ENCODE measurements at places on chromosomes 6 and 20.

- DNase-seq: no peak
These were observed 61.7 kb downstream of the PYGB start for GRCh38 chr20:25309395-25310267.

GRCh38 chr6:138765896-138766655 lies 7.5 kb upstream of the CCDC28A start:
- no peak for DNase-seq

- DNase-seq: no peak
These were observed 6.4 kb upstream of the MTRES1 start for GRCh38 chr6:107021446-107022185.

DNA sequence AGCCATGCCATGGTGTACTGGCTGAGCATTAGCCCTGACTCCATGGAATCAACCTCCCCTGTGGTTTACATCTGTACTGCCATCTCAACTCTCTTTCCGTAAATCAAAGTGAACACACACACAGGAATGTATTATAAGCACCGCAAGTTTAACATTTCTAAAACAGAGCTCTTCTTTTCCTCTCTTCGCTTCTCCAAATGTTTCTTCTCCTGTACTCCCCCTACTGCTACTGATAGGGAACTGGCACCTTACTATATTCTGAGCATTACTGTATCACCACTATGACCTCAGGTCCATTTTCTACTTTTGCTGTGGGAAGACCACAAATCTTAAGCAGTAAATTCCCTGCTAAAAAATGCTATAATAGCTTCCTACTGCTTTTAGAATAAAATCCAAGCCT lies 101.2 kb downstream of the NUS1 start:
- no peak for DNase-seq

DNA sequence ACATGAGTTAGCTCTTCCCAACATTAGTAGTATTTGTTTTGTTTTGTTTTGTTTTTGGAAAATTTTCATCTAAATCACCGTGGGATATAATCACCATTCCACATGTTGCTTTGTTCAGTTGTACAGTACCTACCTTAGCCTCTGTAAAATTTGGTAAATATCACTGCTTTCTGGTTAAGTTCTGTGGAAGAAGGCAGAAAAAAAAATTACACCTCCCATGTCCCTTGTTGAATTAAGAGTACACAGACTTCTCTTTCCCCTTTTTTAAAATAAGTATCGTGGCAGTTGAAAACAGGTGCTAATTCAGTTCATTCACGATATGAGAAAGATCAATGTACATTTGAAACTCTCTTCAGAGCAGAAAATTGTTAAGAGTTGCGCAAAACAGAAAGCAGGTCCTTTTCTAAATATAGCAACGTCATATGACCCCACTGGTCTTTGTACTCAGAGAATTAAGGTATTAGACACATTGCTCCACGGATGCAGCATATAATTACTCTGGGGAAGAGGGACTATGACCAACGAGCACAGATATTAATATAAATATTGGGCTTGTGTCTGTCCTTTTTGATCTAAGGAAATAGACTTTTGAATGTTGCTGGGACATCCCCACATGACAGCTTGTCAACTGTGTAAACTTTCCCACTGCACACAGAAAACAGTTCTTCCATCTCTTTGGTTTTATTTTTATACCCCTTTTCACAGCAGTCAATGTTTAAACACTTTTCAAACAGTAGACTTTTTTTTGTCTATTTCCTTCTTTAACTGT lies 58.6 kb upstream of the ZNF217 start:
- DNase-seq: peak; percentile 76

- no peak for DNase-seq
These were observed 136.5 kb downstream of the ATXN1 start for GRCh38 chr6:16624636-16625290.

DNA sequence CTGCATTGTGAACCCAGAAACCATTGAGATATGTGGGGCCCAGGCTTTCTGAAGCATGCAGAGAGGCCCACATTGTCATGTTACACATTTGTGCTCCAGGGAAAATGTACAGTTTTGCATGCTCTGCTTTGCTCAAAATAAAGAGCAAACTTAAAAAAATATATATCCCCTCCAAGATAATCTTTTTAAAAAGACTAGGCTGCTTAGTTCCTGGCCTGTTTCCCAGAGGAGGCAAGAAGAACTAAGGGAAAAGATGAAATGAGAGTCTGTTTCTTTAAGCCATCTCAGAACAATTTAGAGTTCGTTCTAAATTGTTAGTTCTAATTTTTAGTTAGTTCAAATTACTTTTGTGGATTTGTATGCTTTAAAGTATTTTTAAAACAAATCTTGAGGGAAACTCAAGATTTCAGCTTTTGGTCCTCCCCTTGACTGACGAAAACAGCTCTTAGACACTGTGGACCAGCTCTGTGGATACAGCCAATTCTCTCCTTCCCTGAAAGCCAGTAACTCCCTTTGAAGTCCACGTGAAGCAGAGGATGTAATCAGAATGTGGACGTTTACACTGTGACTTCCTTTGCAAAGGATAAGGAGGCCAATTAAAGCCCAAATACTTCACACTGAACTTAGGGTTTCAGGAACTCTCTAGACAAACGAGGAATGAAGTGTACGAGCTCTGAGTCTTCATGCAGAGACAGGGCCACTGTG lies 84.7 kb downstream of the CD164 start:
- no peak for DNase-seq

DNA sequence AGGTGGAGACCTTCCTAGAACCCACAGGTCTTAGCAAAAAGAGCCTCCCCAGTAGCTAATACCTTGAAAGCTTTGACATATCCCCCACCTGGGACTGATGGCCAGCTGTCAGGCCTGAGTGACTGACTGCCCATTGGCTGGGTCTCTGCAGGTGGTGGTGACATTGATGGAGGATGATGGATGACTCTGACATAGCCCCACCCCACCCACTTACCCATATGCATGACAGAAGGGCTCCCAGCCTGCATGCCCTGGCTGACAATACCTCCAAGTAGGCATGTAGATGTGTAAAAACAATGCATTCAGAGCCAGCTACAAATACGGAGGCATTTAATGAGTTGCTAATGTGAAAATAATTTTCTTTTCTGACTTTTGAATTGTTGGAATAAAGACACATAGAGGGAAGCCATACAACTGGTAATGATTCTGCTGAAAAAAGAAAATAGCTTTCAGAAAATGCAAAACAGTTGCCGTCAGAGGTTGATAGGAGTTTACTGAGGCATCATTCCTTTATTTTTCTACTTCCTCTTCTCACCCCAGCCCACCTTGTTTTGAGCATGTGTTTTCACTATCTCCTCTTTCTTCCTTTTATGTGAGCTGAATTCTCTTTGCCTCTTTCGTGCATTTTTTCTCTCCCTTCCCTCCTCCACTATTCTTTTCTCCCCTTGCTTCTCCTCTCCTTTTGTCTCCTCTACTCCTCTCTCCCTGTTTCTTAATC lies 70.6 kb downstream of the OLIG3 start:
- no peak for DNase-seq

- DNase-seq: no peak
These were observed 32.5 kb upstream of the MEI4 start for GRCh38 chr6:77620278-77620882.

- no peak for DNase-seq
These were observed 12.6 kb downstream of the RNF217 start for GRCh38 chr6:124974771-124975377.

- DNase-seq: no peak
These were observed 329 bp upstream of the GPR6 start for GRCh38 chr6:109977791-109978173.

GRCh38 chr6:152575621-152576150 lies 61.5 kb downstream of the SYNE1 start:
- no peak for DNase-seq
